ENCODE measurements at places on chromosomes 1 and 21. TPM values are rescaled to one million over a fixed set of nuclear protein-coding genes. Genes with fewer than 3 reads are reported as not detected.
A peak's percentile ranks its signal among the peaks of the same experiment; 100 is the strongest.

Gene MAN1A2
- total RNA-seq, result 40.9 TPM

- DNase-seq, result no peak
These were observed 345 bp downstream of the SLX9 start for GRCh38 chr21:44940116-44940631.

GRCh38 chr1:160779626-160780397, 16.2 kb upstream of the LY9 start:
- DNase-seq, result no peak

DNA sequence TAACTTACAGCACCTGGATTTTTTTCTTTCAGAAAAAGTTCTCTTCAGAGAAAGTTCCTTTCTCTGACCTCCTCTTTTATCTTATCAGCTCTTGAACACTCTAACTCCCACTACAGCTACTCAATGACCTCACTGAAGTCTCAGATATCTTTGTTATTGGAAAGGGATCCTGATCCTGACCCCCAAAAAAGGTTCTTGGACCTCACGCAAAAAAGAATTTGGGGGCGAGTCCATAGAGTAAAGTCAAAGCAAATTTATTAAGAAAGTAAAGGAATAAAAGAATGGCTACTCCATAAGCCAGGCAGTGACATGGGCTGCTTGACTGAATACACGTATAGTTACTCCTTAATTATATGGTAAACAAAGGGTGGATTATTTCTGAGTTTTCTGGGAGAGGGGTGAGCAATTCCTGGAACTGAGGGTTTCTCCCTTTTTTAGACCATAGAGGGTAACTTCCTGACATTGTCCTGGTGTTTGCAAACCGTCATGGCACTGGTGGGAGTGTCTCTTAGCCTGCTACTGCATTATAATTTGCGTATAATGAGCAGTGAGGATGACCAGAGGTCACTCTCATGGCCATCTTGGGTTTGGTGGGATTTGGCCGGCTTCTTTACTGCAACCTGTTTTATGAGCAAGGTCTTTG, 44.2 kb downstream of the WDR64 start:
- DNase-seq, result no peak

- DNase-seq, result no peak
These were observed 44.8 kb downstream of the DDAH1 start for GRCh38 chr1:85420199-85420598.

DNA sequence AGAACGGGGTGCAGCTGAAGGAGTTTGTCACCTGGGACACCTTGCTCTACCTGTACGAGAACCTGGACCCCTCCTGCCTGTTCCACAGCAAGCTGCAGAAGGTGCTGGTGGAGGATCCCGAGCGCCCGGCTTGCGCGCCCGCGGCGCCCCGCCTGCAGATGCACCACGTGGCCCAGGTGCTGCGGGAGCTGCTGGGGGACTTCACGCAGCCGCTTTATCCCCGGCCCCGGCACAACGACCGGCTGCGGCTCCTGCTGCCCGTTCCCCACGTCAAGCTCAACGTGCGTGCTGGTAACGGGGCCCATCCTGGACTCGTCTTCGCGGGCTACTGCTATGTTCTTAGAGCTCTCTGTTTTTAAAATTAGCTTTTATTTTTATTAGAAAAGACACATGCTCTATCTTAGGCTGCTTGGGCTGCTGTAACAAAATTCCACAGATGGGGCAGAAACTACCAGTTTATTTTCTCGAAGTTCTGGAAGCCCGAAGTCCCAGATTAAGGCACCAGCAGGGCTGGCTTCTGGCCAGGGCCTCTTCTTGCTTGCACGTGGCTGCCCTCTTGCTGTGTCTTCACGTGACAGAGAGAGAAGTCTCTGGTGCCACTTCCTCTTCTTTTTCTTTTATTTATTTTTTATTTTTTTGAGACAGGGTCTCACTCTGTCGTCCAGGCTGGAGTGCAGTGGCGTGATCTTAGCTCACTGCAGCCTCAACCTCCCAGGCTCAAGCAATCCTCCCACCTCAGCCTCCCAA, 38.1 kb downstream of the TRPM2 start:
- DNase-seq, result peak; percentile 79

DNA sequence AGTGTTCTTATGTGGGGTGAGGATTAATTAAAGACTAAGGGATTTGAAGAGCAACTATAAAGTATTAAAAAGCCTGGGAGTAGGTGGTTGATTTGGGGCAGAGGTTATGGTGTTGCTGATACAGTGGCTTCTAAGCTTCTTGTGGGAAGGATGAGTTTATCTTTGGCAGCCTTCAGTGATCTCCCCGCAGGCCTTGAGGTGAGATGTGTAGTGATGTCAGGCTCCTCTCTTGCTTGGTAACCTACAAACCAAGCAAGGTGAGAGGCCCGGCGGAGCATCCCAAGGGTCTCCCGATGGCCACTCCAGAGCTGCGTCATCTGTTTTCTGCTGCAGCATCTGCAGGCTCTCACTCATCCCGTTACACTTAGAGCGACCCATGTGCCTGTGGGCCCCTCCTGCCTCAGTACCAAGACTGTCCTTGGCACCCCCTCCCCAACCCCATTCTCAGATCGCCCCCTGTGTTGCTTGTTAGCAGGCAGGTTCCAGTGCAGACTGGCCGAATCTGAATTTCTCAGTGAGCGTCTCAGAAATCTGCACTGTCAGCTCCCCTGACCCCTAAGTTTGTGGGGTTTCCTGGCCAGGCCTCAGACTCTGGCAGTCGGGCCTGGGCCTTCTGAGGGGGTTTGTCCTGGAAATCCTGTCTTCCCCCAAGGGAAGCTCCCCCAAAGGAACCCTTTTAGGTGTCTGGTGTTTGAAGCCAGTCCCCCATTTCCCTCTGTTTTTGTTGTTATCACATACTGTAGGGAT, 77.9 kb downstream of the GALNT2 start:
- no peak for DNase-seq

Gene BLACAT1
- not detected for total RNA-seq

Measured in mesenteric fat pad (tissue), 1 donor.